ENCODE measurements at places on chromosomes 1 and 21.

DNA sequence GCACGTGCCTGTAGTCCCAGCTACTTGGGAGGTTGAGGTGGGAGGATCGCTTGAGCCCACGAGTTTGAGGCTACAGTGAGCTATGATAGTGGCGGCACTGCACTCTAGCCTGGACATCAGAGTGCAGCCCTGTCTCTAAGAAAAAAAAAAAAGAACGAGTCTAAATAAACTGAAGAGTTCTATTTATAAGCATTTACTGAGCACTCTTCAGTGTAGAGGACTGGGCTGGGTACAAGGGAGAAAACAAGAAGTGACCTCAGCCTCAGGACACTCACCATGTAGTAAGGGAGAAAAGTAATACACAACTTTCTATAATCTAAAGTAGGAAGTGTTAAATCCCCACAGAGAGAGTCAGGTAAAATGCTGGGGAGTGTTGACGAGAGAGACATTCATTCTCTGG lies 35.0 kb downstream of the NAV1 start:
- DNase-seq, result no peak

- no peak for DNase-seq
Observed at GRCh38 chr21:24899138-24899537, 708.1 kb downstream of the MRPL39 start.

DNA sequence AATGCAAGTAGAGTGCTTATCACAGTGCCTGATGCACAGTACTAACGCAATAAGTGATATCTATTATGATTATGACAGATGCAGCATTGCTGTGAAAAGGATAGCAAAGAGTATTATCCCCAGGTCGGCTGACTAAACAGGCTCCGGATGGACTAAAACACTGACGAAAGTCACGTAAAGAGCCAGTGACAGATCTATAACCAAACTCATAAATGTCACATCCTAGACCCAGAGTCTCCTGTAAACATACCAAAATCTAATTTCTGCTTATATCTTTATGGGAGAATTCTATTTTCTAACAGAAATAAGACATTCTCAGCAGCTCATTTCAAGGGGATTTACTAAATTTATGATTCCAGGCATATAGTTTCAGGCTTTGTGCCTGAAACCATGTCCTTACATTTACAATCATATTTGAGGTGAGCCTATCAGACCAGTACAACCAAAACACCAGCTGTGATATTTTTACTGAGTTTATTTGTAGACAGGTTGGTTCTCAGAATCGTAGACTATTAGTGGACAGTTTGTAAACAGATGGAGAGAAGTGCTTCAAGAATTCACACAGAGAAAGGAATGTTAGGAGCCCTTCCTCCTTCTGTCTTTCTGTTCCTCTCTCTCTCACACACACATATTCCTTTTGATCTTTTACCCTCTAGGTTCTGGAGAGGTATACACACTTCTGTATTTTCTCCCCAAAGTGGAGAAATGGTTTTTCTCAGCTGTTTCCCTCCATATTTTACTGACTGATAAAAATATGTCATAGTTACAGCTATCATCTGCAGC lies 52.4 kb upstream of the WDR26 start:
- DNase-seq, result no peak

GRCh38 chr21:45636951-45637646 lies 6.4 kb upstream of the PCBP3 start:
- no peak for DNase-seq

- DNase-seq, result peak; percentile 64
Observed at GRCh38 chr1:154328318-154329151, 3.2 kb downstream of the ATP8B2 start.

GRCh38 chr1:74689621-74690363 lies 16.2 kb upstream of the ERICH3 start:
- peak; percentile 65 for DNase-seq

DNA sequence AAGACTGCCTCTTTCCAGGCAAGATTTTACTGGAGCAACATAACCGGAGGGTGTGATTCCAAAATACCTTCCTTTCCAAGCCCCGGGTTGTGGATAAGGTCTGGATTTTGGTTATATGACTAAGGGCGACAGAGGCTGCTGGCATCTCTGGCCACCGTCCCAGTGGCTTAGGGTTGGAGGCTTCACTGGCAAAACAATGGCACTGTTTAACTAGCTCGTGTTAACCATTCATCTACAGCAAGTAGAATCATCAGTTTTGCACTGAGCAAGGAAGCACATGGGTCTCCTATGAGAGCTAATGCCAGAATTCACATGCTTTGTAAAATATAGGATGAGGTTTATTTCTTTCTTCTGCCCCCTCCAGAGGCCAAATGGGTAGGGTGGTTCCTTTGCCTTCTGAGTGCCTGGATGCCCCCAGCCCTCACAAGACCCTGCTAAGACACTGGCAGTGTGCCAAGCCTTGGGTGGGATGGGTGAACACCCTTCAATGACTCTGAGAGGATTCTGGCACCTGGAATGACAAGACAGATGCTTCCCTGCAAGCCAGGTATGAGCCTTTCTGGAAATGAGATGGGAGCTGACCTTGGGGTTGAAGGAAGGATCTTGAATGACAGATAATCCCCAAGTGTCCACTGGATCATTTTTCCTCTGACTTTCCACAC lies 36.8 kb downstream of the DHCR24 start:
- no peak for DNase-seq

DNA sequence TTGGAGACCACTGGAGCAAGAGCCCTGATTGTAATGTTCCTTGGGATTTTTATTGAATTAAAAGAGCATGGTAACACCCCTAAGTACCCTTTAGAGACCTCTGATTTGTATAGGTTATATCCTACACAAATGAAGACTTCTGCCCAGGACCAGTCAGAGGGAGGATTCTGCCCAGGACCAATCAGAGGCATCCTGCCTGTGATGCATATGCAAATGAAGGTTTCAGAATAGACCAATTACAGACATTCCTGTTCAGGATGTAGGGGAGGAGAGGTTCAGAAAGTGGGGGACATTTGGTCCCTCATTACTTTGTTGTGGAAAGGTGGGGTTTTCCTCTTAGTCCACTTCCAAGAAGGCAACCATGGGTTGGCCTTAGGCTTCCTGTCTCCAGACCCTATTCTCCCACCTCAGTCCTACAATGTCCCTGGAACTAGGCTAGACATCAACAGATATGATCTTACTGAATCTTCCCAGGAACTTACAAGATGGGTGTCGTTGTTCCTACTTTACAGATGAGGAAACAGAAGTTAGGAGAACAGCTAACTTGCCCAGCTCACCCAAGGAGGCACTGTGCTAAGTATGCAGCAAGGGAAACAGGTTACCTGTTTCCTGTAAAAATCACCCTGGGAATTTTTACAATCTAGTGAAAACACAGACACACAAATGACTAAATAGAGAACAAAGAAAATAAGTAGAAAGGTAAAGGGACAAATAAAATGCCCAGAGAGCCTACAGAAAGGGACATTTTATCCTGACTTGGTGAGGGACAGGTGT lies 36.8 kb upstream of the SFPQ start:
- DNase-seq, result no peak

DNA sequence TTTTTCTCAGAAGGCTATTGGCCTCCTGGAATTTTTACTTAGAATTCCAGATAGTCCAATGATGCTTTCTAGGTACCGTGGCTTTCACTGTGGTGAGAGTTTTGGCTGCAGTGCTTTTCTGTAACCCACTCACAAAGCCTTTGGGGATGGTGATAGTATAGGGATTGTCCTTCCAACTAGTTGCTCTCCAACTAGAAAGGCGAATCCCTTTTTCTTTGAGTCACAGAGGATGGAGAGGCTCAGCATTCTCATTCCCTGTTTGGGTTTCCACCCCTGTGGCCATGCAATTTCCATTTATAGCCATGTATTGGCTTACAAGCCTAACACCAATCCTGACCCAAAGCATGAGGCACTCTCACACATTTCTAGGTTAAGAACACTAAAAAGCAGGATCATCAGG lies 300.3 kb downstream of the DISC1 start:
- no peak for DNase-seq

DNA sequence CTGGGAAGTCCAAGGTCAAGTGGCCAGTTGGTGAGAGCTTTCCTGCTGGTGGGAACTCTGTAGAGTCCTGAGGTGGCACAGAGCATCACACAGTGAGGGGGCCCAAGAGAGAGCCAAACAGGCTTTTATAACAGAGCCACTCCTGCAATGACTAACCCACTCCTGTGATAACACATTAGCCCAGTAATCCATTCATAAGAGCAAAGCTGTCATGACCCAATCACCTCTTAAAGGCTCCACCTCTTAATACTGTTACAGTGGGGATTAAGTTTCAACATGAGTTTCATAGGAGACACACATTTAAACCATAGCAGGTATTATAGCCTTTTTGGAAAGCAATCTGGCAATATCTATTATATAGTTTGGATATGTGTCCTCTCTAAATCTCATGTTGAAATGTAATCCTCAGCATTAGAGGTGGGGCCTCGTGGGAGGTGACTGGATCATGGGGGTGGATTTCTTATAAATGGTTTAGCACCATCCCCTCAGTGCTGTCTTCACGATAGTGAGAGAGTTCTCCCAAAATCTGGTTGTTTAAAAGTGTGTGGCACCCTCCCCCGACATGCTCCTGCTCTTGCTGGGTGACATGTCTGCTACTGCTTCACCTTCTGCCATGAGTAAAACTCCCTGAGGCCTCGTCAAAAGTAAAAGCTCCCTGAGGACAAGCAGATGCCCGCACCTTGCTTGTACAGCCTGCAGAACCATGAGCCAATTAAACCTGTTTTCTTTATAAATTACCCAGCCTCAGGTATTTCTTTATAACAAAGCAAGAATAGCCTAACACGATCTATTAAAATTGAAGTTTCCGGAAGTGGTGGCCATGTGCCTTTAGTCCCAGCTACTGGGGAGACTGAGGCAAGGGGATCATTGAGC lies 64.5 kb downstream of the CD58 start:
- DNase-seq, result peak; percentile 36

- DNase-seq, result no peak
Observed at GRCh38 chr1:178579562-178579961, 66.7 kb downstream of the TEX35 start.

- no peak for DNase-seq
Observed at GRCh38 chr1:180630408-180631193, 1.2 kb upstream of the XPR1 start.

DNA sequence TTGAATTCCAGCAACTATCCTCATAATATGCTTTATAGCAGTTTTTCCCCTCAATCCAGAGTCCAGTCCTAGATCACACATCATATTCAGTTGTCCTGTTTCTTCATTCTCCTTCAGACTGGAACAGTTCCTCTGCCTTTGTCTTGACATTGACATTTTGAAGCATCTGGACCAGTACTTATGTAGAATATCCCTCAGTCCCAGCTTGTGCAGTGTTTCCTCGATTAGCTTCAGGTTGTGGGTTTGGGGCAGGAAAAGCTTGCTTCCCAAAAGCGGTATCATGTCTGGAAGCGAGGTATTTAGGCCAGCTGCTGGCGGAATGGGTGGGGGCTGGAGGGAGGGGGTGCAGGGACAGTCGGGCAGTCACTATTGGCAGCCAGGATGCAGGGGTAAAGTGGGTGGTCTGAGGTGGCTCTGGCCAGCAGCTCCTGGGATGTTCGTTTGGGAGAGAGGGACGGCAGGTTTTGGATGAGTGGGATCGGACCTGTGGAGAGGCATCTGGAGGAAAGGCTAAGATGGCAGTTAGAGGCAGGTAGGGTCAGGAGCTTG lies 6.5 kb downstream of the THEMIS2 start:
- no peak for DNase-seq

- no peak for DNase-seq
Observed at GRCh38 chr1:245168906-245169305, 14.1 kb downstream of the KIF26B start.

DNA sequence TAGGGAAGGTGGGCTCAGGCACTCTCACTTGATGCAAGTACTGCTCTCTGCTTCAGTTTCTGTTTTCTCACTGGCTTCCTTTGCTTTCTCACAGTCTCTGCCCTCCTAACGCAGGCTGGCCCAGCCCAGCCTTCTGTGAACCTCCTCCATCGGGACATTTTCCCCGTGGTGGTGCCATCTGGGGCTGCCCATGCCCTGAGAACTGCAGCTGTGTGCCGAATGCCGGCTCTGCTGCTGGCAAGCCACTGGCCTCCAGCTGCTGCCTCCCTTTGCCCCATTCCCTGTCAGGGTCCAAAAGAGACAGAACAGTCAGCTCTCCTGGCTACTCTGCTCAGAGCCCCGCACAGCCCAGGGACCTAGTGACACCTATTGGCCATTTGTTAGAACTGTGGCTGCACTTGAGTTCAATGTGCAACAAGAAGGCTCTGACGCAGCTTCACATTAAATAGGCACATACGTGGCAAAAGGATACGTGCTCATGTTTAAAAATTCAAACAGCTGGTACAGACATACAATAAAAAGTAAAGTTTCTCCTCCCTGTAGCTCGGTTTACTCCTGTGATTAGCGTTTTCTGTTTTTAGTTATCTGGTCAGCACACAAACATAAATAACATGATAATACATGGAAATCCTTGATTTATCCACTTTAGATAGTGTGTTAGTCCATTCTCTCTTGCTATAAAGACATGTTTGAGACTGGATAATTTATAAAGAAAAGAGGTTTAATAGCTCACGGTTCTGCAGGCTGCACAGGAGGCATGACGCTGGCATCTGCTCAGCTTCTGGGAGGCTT lies 46.6 kb downstream of the FCRL5 start:
- DNase-seq, result peak; percentile 89

- no peak for DNase-seq
Observed at GRCh38 chr1:47645151-47645550, 207.3 kb downstream of the FOXD2 start.

DNA sequence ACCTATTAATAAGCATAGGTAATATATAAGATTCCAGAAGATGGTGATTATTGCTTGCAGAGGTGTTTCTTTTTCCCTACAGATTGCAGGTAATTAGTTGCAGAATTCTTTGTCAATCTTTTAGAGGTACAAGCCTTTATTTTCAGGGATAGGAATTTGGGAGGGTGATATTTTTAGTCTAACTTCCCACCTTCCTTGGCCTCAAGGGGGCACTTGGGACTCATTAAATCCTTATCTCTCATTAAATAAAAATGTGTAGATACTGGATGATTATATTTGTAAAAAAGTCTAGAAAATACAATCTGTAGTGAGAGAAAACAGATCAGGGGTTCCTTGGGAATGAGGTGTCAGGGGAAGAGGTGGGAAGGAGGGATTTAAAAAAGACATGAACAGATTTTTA lies 179.2 kb downstream of the PATJ start:
- no peak for DNase-seq

DNA sequence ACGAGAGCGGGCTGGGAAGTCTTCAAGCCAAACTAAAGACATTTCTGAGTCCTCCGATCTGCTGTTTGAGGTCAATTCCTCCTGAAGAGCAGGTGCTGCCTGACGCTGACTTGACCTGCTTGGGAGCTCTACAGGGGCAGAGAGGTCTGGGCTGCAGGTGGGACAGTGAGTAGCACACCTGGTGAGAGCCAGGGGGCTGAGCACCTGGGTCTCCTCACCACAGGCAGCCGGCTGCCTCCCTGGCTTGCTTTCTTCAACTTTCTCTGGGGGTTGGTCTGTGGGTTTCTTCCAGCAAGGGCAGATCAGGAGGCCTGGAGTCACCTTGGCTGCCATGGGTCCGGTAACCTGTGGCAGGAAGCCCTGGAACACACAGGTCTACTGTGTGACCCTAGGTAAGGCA lies 107.4 kb upstream of the EDN2 start:
- no peak for DNase-seq
